ENCODE measurements at places on chromosomes 4 and X.
A peak's percentile ranks its signal among the peaks of the same experiment; 100 is the strongest.

DNA sequence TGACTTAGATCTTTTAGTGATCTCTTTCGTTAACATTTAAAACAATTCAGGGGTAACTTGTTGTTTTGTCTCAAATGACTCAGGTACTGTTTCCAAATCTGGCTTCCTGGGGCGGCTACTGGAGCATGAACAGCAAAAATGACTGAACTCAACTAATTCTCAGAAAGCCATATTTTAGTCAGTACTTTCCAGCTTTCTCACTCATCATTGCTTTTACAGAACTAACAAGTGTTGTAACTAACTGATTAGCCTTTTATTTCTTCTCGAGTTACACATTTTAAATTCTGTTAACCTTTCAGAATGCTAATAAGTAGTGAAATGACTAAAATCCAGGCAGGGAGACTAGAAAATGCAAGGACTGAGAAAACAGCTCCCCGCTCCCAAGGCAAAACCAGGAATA lies 55.3 kb downstream of the JADE3 start:
- no peak for DNase-seq

- DNase-seq = peak; percentile 11
Observed at GRCh38 chr4:142846108-142846728, at the start of gene INPP4B. INPP4B (minus strand) TSS chr4:142846301.

DNA sequence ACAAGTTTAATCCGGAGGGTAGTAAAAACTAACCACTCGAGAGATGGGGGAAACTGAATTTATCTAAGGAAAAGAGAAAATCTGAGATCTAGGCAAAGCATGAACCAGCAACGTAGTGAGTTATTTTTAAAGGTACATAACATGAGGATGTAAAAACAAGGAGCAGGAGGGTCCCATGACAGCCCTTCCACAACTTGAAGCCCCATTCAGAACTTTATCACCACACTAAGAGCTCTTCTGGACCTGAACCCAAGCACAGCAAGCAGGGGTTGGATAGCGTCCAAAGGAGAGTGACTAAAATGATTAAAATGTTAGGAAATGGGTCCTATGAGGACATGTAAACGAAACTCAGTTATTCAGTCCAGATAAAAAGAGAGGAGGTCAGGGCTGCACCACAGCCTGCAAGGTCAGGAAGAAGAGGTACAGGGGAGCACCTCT lies 16.2 kb downstream of the SH3RF1 start:
- no peak for DNase-seq

GRCh38 chr4:176001151-176002006 lies 64.3 kb upstream of the WDR17 start:
- DNase-seq = no peak

DNA sequence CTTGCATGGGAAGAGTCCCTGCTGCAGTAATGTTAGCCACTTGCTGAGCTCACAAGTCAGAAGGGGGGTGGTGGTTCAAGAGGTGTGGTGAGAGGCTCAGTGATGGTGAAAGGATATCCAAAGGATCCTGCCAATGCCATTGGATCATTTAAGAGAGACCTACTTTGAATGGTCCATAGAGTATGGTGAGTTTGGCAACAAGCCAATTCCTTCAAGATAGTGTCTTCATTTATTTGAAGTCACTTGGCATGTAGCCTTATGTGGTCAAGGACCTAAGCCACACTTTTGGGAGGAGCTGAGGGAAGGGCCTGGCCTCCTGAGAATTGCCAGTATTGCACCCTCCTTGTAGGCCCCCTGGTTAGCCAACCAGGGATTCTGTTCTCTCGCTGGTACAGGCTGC lies 87.9 kb downstream of the TSPAN7 start:
- no peak for DNase-seq

GRCh38 chrX:1486177-1486576 lies 33.5 kb upstream of the ASMTL start:
- DNase-seq = no peak

DNA sequence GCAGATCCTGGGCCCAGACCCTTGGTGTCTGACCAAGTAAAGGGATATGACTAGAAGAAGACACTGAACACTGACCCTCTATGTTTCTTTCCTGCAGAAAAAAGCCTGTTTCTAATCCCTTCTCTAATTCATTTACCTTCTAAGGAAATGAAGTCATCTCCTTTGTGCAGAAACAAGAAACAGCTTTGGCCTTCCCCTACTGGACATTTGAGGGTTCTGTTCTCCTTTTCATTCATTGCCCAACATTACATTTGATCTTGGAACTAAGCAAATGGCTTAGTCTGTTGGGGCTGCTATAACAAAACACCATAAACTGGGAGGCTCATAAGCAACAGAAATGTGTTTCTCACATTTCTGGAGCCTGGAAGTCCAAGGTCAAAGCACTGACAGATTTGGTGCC lies 20.0 kb downstream of the HCCS start:
- no peak for DNase-seq

DNA sequence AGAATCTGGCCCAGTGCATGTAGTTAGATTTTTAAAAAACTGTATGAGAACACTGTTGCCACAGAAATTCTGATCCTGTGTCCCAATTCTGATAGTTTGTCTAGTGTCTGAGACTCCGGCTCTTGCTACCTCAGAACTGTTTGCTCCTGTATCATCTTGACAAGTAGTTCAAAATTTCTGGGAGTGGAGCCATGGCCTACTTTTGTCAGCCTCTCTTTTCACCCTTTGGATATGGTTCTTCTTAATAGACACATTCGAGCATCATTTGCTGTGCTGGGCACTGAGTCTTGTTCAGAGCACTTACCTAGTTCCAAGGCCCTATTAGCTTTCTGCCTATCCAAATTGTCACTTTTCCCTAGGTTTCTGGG lies 46.9 kb downstream of the ATP10D start:
- DNase-seq = no peak

- DNase-seq = no peak
Observed at GRCh38 chrX:41110801-41111625, 25.8 kb downstream of the USP9X start.

DNA sequence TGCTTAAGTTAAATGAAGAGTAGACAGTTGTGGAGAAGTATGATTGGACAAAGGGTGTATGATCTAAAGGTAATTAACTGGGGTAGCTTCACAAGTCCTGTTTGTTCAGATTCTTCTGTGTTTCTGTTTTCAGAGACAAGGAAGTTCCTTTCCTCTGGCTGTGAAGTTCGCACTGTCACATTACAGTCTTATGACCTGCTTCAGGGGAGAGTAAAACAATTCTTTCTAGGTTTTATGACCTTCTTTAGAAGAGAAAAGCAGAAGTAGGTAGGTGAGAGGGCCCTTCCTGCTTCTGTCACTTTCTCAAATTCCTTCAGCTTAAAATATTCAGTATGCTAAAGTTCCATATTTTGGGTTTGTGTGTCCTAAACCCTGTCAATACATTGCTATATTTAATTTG lies 211.9 kb downstream of the SOX3 start:
- no peak for DNase-seq

- no peak for DNase-seq
Observed at GRCh38 chrX:71556036-71556435, 22.2 kb upstream of the GCNA start.

DNA sequence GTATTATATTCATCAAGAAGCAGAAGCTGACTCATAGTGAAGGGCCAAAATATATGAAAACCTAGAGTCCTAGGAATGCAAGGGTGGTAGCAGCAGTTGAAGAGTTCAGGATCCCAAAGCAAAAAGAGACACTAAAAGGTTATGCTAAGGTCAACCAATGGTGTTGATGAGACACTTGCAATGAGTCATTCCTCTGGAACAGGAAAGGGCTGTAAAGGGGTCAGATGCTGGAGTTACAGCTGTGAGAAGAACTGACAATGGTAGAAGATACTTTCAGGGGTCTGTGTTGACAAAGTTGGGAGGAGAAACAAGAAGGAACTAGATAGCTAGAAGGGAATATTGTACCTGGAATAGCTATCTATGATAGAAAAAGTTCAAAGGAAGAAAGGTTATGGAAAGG lies 47.5 kb downstream of the ZGRF1 start:
- DNase-seq = no peak

DNA sequence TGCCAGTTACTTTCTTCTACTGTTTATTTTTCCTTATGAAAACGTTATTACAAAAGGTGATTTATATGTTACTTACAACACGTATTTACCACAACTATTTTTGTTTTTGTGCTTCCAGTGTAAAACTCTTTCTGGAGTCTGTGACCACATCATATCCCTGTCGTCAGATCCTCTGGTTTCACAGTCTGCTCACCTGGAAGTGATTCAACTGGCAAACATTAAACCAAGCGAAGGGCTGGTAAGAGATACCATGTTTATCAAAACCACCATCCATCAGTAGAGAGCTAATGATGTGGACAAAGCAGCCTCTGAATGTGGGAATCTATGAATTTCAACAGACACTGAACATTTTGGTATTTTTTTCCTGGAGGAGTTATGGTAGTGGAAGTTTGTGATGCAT lies 116.1 kb downstream of the CNKSR2 start:
- DNase-seq = no peak

DNA sequence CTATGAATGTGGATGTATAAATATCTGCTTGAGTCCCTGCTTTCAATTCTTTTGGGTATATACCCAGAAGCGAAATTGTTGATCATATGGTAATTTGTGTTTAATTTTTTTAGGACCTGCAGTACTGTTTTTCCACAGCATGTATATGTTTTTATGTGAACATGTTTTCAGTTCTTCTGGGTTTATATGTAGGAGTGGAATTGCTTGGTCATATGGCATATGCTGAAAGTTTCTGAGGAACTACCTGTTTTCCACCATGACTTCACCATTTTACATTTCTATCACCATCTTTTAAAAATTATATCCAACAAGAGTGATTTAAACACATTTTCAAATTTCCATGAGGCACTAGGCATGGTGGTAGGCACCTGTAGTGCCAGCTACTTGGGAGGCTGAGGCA lies 8.2 kb downstream of the PPAT start:
- DNase-seq = no peak

GRCh38 chr4:15836362-15836761 lies 58.2 kb downstream of the CD38 start:
- DNase-seq = no peak

Measured in effector memory CD4-positive, alpha-beta T cell (primary cell).